ENCODE measurements at places on chromosomes 6 and 20.

DNA sequence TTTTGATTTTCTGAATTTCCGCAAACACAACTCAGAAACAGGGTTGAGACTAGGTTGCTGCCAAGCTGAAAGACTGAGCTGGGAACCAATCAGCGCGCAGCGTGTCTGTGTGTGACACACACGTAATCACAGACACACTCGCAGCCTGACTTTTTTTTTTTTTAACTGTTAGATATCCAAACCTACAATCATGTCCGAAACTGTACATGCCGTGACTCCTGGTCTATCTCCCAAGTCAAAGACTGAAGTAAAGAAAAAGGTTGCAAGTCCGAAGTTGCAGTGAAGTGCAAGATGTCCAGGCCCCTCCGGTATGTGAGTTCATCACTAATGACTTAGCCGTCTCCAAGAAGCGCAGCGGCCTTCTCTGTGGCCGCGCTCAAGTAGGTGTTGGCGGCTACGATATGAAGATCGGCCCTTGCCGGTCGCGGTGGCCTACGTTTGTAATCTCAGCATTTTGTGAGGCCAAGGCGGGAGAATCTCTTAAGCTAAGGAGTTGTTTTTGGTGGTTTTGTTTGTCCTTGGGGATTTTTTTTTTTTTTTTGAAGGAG is 108.2 kb downstream of the HFE start:
- DNase-seq: peak; percentile 97

GRCh38 chr6:107318100-107318736 is 141.1 kb downstream of the PDSS2 start:
- DNase-seq: peak; percentile 75

GRCh38 chr20:43942667-43943285 is 28.1 kb downstream of the TOX2 start:
- no peak for DNase-seq

DNA sequence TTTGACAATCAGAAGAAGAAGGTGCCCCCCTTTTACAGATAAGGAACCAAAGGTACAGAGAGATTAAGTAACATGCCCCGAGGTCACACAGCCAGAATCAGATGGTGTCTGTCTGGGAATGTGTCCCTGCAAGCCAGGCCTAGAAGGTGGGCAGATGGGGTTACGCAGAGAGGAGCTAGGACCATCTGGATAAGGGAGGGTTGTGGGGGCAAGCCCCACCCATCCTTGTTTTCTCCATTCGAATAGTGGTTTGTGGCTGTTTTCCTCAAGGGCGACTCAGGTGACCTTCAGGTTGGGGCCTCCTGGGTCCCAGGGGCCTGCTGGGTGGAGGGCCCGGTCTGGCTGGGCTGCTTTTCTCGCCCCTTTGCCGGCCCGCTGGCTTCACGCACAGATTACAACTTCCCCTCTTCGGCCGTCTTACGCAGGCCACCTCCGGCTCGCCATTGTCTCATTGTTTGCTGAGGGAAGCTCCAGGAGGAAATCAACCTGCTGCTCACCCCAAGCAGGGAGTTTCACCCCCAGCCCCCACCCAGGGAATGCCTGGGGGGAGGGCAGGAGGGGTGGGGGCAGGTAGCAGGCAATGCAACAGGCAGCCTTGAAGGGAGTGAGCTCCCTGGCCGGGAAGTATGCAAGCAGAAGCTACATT is 30.8 kb upstream of the CSNK2A1 start:
- no peak for DNase-seq

DNA sequence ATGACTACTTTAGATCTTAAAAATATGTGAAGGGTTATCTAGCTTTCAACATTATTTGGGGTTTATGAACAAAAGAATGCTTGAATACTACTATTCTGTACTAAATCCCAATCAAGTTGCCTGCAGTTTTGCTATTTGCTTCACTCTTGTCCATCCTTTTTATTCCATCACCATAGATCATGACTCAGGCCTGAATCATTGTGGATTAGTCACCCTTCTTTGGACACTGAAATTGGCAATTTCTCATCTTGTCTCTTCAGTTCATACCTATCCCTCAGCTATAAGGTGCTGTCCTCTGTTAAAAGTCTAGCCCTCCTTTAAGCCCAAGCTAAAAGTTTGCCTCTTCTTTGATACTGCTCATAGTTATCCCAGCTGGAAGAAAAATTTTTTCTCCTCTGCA is 199.1 kb downstream of the CENPW start:
- DNase-seq: no peak

GRCh38 chr6:160513836-160514235 is 150.2 kb downstream of the LPA start:
- no peak for DNase-seq

- DNase-seq: no peak
Measured at GRCh38 chr6:2942914-2943563, 28.3 kb downstream of the SERPINB6 start.

GRCh38 chr6:142694054-142694453 is 250.9 kb downstream of the HIVEP2 start:
- no peak for DNase-seq

- no peak for DNase-seq
Measured at GRCh38 chr20:8287340-8287739, 155.3 kb downstream of the PLCB1 start.

- DNase-seq: no peak
Measured at GRCh38 chr6:4908062-4908461, 95.8 kb downstream of the RPP40 start.

DNA sequence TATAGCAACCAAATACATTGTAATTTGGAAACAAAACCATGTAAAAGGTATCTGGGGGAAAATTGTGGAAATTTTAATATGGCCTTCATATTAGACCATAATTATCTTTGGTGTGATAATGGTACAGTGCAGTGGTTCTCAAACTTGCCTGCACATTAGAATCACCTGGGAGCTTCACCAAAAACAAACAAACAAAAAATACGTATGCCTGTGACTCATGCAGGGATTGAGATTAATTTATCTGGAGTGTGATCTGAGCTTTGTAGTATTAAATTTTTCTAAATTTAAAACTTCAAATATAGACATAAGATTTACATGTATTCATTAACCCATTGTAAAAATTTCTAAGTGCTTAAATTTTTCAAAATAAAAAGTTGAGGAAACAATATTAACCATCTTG is 31.5 kb downstream of the ARHGAP18 start:
- no peak for DNase-seq

DNA sequence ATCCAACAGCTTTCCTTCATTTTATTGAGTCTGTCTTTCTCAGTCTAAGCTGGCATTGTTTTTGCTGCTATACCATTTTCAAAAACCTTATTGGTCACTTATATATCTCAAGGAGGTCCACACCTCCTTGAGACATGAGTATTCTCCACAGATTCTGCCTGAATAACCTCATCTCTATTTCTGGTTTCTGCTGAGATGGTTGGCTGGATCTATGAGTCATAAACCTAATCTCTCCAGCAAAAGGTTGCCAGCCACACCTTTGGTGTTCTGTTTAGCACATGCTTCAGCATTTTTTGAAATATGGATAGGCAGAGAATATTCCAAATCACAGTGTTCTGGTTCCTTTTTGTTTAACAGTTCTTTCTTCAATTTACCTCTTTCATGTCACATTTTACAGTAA is 40.8 kb upstream of the TMEM244 start:
- DNase-seq: no peak

DNA sequence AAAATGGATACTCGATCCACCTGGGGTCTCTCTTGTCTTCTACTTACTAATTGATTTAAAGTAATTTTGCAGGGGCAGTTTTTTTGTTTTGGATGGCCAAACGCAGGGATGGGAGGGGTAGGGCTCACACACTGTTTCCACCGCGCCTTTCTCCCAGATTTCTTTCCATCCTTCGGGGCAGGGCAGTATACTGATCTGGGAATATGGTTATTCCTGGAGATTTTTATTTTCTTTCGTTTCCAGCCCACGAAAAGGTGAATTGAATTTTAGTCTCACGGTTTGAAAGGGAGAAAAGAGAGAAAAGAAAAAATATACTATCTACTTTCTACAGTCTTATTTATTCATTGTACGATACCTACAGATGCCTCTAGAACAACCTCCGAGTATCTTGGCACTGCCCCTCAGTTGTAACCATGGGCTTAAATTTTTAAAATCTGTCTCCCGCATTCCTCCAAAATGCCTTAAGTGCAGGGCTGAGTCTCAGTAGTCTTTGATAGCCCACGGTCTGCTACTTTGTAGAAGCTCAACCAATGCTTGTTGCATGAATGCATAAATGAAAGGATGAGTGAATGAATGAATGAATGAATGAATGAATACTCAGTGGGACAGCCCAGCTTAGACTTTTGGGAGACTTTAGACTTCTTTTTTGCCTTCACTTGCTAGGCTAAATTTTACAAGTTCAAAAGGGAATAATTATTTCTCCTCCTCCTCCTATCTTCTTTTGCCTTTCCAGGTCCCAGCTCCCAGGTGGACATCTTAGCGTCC is 18.1 kb upstream of the TRIM27 start:
- no peak for DNase-seq

- DNase-seq: no peak
Measured at GRCh38 chr20:50607436-50607835, 83.9 kb downstream of the RIPOR3 start.

DNA sequence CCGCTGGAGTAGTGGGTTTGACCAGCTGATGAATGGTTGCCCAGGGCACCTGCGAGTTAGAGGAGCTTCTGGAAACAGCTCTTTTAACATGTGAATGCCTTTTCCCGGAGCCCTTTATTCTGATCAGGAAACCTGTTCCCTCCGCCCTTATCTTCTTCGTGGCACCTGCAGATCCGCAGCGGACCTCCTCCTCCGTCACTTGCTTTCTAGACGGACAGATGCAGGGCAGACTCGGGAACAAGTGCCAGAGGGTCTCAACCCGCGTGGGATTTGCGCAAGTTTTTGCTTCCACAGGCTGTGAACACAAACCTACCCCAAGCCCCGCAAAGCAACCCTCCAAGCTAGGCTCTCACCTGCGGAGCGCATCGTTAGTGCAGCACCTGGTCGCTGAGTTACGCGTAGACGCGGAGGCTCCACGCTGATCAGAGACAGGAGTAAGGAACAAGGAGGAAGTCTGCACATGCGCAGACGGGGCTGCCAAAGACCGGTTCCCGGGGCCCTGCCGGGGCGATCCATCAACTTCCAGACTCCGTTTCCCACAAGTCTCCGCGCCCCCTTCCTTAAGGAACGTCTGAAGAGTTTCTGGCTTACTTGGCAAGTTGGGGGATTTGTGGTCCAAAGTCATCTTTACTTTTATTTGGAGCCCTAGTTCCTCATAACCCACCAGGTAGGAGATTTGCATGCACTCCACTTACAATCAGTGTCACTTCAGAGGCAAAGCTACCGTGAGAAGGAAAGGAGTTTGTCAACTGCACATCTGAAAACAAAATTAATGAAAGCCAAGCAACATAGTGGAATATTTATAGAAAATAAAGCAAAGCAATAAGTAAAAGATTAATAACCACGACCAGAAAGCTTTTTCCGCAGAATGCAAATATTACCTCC is 52.7 kb upstream of the ELMO2 start:
- peak; percentile 15 for DNase-seq

- no peak for DNase-seq
Measured at GRCh38 chr6:14735956-14736486, 509.8 kb upstream of the JARID2 start.

GRCh38 chr6:103002282-103002681 is 1608.8 kb downstream of the GRIK2 start:
- DNase-seq: no peak

DNA sequence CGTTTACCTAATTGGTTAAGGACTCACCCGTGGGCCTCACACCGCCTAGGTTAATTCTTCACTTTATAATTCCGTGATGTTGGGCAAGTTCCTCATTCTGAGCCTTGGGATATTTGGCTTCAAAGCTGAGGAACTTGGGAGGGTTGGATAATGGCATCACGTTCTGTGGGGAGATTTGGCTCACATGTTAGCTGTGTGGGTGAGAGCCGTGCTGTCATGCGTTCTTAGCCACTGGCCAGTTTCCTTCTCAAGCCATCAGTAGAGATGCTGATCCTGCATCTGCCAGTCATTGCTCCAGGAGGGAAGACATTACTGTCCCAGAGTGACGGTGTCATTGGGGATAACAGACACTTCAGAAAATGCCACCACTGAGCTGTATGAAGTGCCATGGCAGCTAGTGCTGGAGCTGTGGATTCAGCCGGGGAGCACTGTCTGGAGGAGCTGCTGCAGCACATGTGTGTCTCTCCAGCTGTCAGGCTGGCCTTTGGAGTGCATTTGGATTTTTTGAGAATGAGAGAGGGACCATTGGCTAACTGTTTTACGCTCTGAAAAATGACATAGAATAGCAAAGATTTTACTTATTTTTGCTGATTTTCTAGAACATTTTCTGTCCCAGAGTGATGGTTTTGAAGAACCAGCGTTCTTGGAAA is 16.5 kb downstream of the IGF2R start:
- DNase-seq: peak; percentile 33

GRCh38 chr6:102488729-102489128 is 1095.2 kb downstream of the GRIK2 start:
- no peak for DNase-seq

DNA sequence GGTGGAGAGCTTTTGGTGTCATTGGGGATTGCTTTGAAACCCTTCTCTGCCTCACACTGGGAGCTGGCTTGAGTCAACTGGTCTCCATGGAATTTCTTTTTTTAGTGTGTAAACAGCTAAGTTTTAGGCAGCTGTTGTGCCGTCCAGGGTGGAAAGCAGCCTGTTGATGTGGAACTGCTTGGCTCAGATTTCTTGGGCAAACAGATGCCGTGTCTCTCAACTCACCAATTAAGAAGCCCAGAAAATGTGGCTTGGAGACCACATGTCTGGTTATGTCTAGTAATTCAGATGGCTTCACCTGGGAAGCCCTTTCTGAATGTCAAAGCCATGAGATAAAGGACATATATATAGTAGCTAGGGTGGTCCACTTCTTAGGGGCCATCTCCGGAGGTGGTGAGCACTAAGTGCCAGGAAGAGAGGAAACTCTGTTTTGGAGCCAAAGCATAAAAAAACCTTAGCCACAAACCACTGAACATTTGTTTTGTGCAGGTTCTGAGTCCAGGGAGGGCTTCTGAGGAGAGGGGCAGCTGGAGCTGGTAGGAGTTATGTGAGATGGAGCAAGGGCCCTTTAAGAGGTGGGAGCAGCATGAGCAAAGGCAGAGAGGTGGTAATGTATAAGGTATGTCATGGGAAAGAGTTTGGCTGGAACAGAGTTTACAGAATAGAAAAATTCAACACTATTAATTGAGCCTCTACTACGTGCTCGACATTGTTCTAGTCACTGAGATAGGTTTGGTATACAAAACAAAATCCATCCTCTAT is 31.2 kb downstream of the SRSF3 start:
- no peak for DNase-seq

DNA sequence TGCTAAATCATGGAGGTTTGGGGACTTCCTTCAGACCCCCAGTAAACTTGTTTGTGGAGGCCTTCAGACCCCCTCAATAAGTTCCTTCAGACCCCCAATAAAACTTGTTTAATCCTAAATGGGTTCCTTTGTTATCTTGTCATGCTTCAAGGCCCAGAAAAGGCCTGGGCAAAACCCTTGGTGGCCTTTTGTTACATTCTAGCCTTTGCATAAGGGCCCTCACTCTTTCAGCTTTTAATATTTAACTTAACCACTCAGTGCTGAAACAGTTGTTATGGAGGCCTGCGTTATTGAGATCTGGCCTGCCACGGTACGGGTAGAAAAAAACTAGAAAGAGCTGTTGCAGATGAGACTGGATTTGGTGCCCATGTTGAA is 4.3 kb upstream of the DYNLRB1 start:
- DNase-seq: no peak

- DNase-seq: peak; percentile 47
Measured at GRCh38 chr6:26309731-26310142, 55.3 kb upstream of the BTN3A2 start.

Data from SK-MEL-5 (cell line).